ENCODE measurements at places on chromosomes 3 and 15. TPM values are rescaled to one million over a fixed set of nuclear protein-coding genes. Genes with fewer than 3 reads are reported as not detected.

SLC51B gene
- 2.9 TPM for total RNA-seq

TCAIM gene
- total RNA-seq = 30.4 TPM

THAP10 gene
- total RNA-seq = 3.5 TPM

DNA sequence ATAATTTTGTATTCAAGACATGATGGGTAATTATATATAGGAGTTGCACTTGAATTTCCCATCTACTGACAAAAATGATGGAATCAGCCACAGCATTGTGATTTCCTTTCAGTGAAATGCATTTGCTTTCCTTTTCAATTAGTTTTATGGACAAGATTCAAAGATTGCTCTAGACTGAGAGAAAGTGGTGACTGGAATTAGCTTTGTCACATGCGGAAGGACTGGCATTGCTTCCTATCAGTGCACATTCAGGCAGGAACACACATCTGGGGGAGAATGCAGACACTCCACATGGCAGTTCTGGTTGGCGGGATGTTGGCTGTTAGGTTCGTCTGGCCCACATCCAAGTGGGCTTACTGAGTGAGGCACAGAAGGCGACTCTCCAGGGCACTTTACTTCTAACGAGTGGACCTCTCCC lies 399.3 kb upstream of the RGMA start:
- H3K4me1 ChIP-seq = no peaks in the 10 kb centered on the region
- DNase-seq = no peak
- H3K36me3 ChIP-seq = no peaks in the 10 kb centered on the region
- no peak overlapping the region for H3K27ac ChIP-seq
- no peak overlapping the region for H3K4me3 ChIP-seq

- no peak overlapping the region for H3K4me3 ChIP-seq
- peaks cover 4% of the 10 kb centered on the region for H3K4me1 ChIP-seq
- no peaks in the 10 kb centered on the region for H3K36me3 ChIP-seq
- DNase-seq = no peak
- no peaks in the 10 kb centered on the region for H3K27me3 ChIP-seq
Observed at GRCh38 chr15:57559875-57560274, 31.8 kb upstream of the MYZAP start.

- no peaks in the 10 kb centered on the region for H3K27me3 ChIP-seq
- DNase-seq = no peak
- H3K4me3 ChIP-seq = no peak overlapping the region
- H3K36me3 ChIP-seq = no peaks in the 10 kb centered on the region
Observed at GRCh38 chr15:70882361-70882760, 9.9 kb downstream of the THAP10 start.

- no peak overlapping the region for H3K27ac ChIP-seq
- no peak overlapping the region for H3K4me3 ChIP-seq
Observed at GRCh38 chr3:113216393-113216792, 5.0 kb downstream of the BOC start.
